ENCODE measurements at places on chromosomes 5 and 9.

DNA sequence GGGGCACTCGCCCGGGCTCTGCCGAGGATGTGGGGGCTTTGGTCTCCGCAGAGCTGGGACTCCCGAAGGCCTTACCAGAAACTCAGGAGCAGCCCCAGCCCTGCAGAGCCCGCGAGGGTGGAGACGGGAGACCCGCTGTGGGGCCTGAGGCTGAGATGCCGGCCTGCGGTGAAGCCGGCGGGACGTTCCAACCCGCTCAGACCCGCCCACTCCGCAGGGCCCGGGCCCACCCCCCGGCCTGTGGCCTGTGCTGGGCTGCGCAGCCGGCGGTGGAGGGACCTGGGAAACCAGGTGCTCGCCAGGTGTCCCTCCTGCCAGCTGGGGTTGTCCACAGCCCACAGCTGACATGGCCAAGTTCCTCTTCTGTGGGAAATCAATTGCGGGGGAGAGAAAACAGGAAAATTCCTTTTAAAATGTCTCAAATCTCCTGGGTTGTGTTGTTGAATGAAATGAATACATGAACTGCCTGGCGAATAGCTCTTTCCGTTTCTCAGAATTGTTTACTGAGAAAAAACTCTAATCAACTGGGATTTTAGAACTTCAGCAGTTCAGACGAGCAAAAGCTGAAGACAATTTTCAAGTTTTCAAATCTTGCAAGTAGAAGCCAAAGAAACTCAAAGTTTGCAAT lies 49.0 kb upstream of the IRX4 start:
- no peak for DNase-seq

DNA sequence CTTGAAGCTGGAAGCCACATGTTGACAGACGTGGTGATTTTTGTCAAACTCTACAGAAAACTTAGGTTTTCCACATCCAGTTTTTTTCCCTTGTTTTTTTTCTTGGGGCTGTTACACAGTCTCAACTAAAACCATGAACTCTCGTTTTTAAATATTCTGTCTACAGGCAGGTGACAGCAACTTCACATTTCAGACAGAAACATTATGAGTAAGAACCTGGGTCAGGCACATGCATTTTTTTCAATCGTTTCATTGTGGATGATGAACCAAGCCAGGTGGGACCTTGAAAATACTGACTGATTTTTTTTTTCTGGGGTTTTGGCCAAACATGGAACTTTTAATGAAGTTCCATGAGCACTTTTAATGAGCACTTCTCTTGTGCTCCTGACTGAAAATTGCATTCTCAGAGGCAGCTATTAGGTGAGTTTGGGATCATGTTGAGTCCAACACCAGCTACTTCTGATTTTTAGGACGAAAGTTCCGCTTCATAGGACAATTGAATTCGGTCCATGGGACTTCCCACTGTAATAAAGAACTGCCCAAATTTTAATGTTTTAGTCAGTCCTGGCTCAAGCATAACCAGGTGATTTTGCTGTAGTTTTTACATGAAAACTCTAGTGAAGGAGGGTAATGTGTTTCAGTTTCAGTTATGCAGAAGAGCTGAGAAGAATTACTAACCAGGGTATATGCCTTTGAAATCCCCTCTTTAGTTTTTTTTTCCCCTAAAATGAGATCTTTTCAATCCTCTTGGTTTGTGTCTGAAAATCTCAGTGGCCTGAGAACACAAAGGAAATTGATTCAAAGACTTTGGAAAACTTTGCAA lies 93.2 kb upstream of the ADAMTS16 start:
- no peak for DNase-seq

DNA sequence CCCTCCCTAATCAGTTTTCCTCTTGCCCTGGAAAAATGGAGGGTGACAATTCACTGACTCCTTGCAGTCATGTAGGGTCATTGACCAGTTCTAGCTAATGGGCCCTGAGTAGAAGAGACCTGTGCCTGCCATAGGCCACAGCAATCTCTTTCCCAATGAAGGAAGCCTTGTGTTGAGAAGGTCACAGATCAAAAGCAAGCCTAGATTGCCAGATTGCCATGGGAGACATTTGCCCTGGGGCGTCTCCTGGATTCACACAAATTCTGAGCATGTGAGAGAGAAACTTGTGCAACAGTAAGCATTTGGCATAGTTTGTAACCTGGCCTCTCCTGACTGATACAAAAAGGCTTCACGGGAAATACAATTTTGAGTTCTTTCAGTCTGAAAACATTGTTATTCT lies 148.0 kb downstream of the NUDT12 start:
- no peak for DNase-seq

DNA sequence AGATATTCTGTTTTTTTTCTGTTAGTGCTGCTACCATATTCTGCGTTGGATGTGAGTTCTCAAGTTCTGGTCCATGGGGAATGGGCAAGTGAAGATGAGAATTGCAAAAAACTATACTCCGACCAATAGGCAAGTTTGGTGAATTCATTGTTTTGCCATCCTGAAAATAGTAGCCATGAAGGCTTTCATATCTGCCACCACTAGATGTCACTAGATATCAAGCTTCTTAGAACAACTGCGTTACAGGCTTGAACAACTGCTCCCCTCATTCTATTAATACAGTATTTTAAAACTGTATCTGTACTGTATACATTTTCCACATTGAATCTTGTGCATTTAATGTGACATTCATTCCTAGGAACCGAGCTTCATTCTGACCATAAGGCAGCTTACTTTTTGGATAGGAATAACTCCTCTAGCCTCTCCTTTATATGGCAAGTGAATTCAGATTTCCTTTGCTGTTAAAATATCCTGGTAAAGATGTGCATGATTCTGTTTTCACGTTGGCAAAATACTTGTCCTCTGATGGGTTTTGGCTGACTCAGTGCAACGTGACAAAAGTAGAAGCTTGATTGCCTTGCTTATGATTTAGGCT lies 163.6 kb downstream of the SREK1 start:
- peak; percentile 43 for DNase-seq

DNA sequence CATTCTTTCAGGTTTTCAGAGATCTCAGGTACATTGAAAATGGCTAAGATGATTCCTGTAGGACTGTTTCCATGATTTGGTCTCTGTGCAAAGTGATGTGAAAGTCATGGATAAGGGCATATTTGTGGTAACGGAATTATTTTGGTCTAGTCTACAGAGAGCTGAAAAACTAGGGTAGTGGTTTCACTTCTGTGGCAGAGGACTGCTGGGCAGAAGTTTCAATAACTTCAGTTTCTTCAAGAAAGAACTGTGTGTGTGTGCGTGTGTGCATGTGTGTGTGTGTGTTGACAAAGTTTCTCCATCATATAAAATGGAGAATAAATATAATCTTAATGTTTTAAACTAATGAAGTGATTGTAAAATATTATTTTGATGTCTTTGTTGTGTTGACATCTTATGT lies 4.3 kb downstream of the CNOT8 start:
- no peak for DNase-seq

DNA sequence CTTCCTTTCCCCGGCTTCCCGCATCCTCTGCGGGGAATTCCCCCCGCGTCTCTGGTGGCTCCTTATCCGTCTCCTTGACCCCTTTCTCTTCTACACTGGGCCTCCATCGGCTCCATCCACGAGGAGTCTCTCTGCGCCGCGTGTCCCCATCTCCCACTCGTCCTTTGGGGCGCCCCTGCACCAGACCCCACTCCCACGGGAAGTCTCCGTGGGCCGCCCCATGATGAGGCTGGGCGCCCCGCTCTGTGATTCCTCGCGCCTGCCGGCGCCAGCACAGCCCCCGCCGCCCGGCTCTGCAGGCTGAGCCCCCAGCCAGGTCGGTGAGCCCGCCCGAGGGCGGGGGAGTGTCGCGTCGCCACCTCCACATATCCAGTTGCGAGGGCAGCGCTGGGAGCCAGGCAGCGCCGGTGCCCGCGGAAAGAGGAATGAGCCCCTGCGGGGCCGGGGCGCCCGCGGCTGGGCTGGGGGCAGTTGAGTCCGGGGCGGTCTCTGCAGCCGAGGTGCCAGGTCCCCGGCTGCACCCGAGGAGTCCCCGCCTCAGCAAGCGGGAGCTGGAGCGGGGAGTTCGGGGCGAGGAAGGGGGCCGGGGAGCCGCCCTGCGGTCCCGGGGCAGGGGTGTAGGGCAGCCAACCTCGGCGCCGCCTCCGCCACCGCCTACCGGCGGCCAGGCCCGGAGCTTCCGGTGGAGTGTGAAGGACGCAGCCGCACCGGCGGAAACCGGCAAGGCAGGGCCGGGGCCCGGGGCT lies 2.1 kb upstream of the TRAF1 start:
- no peak for DNase-seq

DNA sequence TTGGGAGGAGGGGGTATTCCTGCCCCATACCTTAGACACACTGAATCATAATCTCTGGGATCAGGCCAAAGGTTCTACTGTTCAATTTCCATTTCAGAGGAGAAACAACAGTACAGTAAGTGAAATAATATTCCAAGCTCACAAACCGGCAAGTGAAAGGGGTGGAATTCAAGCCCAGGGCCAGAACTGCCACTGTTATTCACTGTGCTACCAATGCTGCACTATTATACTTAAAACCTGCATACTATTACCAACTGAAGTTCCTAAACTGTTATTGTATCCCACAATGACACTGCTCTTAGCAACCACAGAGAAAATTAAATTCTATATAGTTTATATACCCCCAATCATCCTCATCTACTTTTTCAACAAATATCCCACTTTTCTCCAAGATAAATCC lies 24.6 kb downstream of the SSBP2 start:
- no peak for DNase-seq

DNA sequence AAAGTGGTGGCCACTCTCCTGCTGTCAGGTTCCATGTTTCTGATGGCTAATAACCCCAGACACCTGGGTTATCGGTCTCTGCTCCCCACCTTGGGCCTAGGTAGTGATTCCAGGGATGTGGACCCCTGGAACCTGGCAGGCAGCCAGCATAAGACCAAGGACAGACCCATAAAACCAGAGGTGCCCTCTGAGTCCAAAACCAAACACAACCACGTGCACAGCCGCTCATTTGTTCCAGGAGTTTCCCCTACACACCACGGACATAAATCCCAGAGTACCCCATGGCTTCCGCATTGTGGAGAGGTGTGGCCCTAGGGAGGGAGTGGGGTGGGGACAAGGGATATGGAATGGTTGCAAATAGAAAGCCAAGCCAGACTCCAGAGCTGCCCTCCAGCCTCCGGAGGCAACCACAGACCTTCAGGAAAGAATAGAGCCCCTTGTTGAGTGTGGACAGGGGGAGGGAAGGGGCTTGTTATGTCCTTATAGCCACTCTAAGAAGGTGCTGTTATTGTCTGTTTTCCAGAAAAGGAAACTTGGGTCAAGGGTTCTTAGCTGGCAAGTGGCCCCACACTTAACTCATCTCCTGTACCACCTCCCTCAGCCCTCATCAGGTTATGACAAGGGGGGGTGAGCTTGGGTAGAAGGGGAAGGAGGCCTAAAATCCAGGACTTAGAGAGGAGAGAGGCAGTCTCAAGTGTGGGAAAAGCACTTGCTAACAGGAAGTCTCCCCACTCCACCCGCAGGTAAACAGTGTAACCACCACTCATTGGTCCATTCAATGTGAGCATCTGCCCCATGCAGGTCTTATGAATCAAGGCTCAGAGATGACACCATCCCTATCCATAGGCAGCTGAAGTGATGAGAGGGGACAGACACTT lies 23.6 kb upstream of the CYSTM1 start:
- no peak for DNase-seq

DNA sequence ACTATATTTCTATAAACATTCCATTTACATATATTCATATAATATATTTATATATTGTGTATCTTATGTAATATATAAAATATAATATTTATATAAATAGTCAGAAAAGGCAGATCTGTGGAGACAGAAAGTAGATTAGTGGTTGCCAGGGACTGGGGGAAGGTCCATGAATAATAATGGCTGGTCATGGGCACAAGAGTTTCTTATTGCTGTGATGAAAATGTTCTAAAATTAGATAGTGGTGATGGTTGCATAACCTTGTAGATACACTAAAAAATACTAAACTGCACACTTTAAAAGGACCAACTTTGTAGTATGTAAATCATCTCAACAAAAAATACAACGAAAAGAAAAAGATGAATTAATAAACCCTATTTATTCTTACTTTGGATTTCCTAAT lies 47.3 kb downstream of the NUP155 start:
- no peak for DNase-seq

GRCh38 chr9:36941441-36941840 lies 92.6 kb downstream of the PAX5 start:
- no peak for DNase-seq

DNA sequence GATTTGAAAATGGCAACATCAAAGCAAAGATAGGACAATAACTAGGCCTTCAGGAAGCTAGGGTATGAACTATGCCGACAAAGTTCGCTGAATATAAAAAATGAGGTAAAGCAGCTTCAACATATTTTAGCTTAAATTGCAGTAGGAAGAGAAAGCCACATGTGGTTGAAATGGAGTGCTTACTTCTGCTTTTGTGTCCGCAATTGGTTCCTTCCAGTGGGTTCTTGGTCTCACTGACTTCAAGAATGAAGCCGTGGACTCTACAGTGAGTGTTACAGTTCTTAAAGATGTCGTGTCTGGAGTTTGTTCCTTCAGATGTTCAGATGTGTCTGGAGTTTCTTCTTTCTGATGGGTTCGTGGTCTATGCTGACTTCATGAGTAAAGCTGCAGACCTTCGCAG lies 95.2 kb downstream of the APTX start:
- DNase-seq = no peak

- no peak for DNase-seq
Measured at GRCh38 chr5:112346411-112347044, 72.5 kb downstream of the EPB41L4A start.

DNA sequence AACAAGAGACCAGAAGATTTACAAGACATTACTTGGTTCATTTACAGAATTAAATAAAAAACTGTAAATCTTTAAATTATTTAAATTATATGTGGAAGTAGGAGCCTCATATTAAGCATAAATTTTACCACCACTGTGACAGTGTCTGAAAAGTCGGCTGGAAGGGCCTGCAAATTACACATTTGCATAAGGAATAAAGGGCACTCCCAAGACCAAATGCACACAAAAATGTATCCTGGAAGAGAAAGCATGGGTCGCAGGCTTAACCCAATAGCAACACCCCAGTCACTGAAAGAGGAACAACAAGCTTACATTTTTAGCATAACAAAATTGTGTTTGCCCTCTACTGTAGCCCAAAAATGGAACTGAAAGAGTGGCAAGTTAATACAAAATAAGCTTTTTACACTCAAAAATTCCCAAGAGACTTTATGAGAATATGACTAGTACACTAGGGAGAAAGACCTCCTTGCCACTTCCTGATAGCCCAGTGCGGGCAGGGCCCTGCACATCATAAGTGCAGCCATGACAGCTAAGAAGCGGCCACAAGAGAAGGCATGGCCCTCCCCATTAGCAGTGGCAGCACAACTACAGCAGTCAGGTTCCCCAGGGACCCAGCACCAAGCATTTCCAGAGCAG lies 482.0 kb downstream of the DTWD2 start:
- DNase-seq = no peak

GRCh38 chr5:173507171-173507570 lies 109.3 kb downstream of the BOD1 start:
- no peak for DNase-seq

GRCh38 chr9:19967888-19968459 lies 179.1 kb upstream of the SLC24A2 start:
- DNase-seq = peak; percentile 46

GRCh38 chr5:95610546-95610945 lies 9.3 kb upstream of the GPR150 start:
- no peak for DNase-seq

GRCh38 chr5:35016174-35017051 lies 31.3 kb downstream of the AGXT2 start:
- no peak for DNase-seq

Data from NT2/D1 (cell line).